Nephron progenitor cell (in vitro differentiated cells): ENCODE measurements at places on chromosomes 1 and 21.

GRCh38 chr1:219330669-219331068 lies 157.0 kb downstream of the LYPLAL1 start:
- no peak for DNase-seq

DNA sequence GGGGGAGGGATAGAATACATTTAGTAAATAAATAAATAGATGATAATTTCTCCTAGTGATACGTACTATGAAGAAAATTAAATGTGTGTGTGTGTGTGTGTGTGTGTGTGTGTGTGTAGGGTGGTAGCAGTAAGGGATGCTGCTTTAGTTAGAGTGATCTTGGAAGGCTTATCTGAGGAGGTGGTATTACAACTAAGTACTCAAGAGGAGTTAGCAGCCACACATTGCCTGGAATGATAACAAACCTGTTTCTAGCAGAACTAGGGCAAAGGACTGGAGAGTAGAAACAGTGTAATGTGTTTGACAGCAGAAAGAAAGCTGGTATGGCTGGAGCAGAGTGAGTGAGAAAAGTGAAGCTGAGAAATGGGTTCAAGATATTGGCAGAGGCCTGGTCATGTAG lies 58.3 kb upstream of the FASLG start:
- no peak for DNase-seq

GRCh38 chr1:51234721-51235425 lies 1.2 kb upstream of the RNF11 start:
- no peak for DNase-seq

GRCh38 chr1:231159963-231160761 lies 1.7 kb upstream of the TRIM67 start:
- DNase-seq = no peak

DNA sequence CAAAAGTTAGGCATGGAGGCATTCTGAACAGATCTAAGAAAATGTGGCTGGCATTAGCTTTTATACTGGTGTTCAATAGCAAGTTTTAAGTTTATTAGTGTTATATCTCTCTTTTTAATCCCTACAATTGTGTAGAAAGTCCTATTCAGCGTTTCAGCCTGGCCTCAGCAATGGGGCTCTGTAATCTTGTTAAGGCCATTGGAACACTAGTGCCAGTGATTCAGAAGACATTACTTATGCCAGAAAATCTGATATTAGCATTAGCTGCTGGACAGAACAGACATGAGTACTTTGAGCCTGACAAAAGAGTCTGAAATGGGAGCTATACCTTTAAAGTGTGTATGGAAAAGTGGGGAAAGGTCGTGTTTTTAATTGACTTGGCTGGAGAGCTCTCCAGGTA lies 167.0 kb downstream of the NEGR1 start:
- DNase-seq = no peak

DNA sequence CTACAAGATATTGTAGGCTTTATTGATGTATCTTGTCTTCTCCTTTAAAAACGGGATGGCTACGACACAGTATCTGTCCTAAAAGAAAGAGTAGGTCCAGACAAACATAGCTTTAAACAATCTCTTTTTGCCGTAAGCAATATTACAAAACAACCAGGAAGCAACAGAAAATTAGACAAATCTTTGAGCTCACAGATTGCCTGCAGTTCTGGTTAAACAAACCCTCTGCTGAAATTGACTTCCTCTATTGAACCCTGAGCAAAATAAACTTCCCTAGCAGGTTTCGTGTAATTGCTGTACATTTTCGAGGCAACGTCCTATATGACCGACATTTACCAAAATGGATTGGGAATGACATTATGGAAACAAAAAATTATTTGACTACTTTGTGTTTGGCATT lies 50.6 kb downstream of the CHML start:
- no peak for DNase-seq

GRCh38 chr1:229323201-229323600 lies 19.6 kb downstream of the CCSAP start:
- no peak for DNase-seq
